ENCODE measurements at places on chromosomes 1 and 21.

GRCh38 chr1:171666114-171666769, 13.8 kb upstream of the MYOC start:
- no peak for DNase-seq

DNA sequence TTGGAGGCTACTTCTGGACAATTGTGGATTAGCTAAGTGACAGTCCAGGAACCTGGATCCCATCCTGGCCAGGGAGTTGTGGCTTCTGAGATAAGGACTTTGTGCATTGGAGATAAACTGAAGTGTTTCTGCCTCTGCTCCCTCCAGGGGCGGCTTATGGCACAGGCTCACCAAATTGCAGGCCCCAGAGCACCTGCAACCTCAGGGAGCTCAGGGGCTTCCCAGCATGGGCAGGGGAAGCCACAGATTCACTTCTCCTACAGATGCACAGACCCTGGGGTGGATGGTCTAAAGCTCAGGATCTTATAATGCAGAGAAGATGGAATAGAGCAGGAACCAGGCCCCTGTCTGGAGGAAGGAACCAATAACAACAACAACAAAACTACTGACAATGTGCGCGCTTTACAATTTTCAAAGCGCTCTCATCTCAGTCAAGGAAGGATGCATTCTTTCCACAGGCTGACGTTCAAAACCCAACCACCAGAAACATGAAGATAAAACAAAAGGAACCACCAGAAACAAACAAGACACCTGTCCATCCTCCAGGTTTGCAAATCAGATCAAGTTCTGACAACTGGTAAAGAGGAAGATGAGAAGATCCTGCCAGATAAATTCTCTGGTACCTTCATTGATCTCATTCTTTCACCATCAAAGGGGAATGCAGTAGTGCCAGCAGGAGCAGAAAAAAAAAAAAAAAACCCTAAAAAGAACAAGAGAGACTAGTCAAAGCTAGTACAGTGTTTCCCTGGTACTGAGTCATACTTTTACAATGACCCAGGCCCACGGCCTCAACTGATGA, 121.0 kb upstream of the IRF2BP2 start:
- DNase-seq, result no peak

DNA sequence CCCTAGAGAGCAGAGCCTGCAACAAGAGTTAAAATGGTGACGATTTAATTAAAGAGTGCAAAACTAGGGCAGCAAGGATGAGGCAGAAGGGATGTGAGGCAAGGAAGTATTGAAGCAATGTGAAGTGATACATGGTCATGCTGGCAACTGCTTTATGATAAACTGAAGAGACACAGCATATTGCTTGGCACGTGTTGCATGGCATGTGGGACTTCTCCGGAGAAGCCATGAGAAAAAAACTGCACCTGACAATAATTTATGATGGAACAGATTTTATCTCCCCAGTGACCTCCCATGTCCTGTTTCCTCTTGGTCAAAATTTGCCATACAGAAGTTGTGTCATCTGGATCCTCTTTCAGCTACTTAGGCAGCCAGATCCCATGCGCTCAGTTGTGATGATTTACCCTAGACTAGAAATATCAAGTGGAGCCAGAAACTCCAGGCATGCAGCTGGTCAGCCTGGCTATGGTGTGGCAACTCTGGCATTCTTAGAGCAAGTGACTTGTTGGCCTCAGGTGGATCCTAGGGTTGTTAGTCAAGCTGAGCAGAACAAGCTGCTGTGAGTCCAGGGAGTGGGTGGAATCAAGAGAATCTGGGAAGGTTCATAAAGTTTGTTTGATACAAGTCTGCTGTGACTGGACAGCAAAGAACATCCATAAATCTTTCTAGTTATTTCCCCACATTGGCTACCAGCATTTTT, 611.4 kb upstream of the USP24 start:
- no peak for DNase-seq

DNA sequence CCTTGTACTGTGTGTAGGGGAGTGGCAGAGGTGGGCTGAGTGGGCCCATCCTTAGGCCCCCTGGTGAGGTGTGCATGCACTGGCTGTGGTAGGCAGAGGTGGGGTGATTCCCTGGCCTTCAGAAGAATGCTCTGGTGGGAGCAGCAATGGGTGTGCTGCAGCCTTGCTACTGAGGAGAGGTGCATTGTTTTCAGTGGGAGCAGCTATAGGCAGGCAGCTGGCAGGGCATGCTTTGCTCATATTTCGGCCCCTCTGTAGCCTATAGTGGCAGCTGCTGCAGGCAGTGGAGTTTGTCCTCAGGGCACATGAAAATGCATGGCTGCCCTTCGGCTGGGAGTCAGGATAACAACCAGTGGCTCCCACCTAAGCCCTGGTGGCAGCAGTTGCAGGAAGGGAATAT, 10.1 kb upstream of the KCTD3 start:
- DNase-seq, result no peak

- DNase-seq, result no peak
Measured at GRCh38 chr1:203305809-203306088, 430 bp downstream of the BTG2 start.

DNA sequence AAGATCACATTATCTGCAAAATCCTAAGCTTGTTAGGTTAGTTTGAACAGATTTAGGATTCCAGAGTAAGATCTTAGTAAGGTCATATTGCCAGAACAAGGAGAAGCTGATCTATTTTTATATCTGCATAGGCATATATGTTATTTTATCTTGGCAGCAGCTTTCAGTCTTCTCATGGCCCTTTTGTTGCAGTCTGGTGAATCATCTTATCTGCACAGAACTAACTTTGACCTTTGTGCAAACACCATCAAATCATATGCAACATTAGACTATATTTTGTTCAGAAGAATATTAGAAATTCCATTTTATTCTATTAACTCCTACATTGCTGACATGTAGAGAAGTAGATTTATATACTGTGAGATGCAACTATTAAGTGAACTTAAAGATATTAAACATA, 107.3 kb downstream of the CLEC20A start:
- no peak for DNase-seq

GRCh38 chr21:32523463-32523862, 61.9 kb downstream of the TCP10L start:
- no peak for DNase-seq

GRCh38 chr1:101059945-101060542, 34.5 kb upstream of the DPH5 start:
- DNase-seq, result no peak

- no peak for DNase-seq
Measured at GRCh38 chr1:119906927-119907652, 10.8 kb upstream of the ADAM30 start.

GRCh38 chr1:14426854-14427253, 171.6 kb upstream of the KAZN start:
- peak; percentile 10 for DNase-seq

- DNase-seq, result peak; percentile 99
Measured at GRCh38 chr1:41416552-41417334, 55.5 kb downstream of the FOXO6 start.

DNA sequence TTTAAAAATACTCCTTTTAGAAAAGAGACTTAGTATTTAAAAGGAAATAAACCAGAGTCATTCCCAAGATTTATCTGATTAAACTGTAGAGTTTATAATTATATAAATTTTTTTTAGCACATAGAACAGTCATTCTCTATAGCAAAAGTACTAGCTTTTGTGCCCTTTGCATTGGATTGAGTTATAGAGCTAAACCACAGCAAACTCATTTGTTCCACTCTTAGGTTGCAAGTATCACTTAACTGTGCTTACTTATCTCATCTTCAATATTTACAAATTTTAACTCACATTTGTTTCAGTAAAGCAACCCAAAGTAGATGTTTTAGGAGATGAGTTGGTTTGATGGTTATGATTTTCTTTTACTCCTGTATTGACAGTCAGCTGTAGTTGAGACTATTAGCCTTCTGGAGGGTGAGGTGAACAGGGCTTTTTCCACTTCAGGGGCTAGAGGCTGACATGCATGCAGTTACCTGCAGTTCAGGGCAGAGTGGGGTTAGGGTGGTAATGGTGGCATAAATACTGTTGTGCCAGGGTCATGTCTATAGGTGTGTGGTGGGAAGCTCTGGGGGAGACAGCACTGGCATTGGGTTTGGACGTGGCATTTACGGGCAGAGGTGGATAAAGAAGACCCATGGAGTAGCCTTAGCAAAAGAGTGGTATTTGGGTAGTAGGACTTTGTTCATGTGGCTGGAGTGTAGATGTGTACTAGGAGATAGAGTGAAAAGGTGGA, 42.1 kb downstream of the DYRK1A start:
- no peak for DNase-seq

- no peak for DNase-seq
Measured at GRCh38 chr21:35509001-35509704, 460.1 kb upstream of the RUNX1 start.

DNA sequence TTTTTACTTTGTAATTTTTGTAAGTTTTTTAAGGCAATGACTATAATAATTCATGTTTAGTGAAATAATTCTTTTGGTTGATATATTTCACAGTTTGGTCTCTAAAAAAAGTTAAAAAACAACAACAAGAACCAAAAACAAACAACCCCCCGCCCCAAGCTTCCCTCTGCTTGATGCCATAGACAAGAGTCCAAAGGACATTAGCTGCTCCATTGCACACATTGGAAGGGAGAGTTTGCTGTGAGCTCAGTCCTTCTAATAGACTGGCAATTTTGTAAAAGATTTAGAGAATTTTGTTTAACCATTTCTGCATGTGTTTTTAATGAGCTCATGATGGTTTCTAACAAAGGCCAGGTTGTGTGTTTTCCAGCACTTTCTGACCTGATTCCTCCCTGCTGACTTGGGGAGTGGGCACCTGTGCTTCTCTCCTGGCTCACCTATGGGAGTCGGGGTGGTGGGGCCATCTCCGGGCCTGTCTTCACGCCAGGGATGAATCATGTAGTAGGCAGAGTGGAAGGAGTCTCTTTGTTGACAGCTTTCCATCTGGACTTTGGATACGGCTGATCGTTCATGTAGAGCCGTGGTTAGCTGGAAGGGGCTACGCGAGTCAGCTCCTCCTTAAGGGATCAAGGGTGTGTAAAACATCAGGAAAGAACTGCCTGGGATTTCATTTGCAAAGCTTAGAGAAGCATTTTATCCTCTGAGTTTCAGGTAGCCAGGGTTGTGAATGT, 14.1 kb downstream of the ZBTB18 start:
- DNase-seq, result no peak

GRCh38 chr21:35478161-35479064, 429.3 kb upstream of the RUNX1 start:
- DNase-seq, result no peak

DNA sequence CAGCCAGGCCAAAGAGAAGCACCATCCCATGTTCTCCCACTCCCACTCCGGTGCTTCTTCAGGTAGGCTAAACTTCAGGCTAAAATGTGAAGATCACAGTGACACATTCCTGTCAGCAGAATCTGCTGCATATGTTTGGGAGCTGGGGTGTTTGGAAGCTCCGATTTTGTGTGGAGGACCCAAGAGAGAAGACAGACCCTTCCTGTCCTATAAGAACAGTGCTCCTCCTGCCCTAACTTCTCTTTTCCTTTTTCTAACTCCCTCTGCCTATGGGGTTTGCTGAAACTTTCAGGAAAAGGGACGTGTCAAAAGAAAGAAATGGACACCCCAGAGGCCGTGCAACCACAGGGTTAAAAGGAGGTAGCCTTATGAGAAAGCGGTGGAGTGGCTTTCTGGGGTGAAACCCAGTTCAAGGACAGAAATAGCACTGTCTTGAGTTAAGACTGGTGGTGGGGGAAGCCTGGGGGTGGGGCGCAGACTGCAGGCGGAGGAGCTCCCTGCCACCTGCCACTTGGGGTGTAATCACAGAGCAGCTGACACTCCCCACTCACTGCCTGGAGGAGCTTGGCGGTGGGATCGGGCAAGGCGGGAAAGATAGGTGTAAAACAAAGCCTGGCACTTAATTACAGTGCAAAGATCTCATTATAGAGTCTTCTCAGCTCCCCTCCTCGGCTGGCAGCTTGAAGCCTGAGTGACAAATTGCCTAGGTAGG, 645 bp upstream of the TLR5 start:
- DNase-seq, result no peak

- peak; percentile 84 for DNase-seq
Measured at GRCh38 chr21:39788383-39788782, 43.4 kb downstream of the IGSF5 start.

GRCh38 chr1:209850342-209850979, 22.7 kb downstream of the UTP25 start:
- no peak for DNase-seq

- DNase-seq, result no peak
Measured at GRCh38 chr1:236685205-236685916, 938 bp upstream of the ACTN2 start.

- DNase-seq, result peak; percentile 35
Measured at GRCh38 chr1:55702064-55702463, 486.9 kb upstream of the USP24 start.

- no peak for DNase-seq
Measured at GRCh38 chr21:34570313-34570712, 44.6 kb downstream of the RCAN1 start.

GRCh38 chr21:43190951-43191350, 22.1 kb downstream of the CRYAA start:
- no peak for DNase-seq

- no peak for DNase-seq
Measured at GRCh38 chr1:172991674-172992400, 58.9 kb downstream of the TNFSF18 start.

DNA sequence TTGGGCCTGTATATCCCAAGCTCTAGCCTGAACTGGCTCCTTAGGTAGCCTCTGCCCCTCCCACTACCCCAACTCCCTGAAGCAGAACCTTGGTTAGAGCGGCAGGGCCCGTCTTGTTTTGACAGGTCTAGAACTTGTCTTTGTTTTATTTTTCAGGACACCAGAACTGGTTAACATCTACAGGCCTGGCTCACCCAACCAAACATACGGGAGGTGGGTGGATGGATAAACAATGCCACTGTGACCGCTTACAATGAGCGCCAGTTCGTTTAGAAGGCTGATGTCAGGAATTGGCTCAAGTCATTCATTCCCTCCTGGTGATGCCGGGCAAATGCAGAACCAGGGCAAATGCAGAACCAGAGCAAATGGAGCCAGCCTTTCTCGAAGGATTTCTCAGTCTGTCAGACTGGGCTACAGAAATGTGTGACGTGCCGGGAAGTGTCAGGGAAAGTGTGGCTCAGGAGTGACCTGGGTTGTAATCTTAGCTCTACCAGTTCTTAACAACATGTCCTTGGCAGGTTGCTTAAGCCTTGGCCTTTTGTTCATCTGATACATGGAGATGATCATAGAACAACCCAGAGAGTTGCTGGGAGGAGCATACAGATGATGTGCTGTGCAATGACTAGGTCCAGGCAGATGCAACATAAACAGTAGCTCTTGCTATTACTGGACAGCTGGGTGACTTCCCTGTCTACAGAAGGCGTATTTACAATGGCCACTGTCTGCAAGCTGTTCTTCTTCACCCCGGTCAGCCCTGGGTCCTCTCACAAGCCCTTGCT, 30.5 kb upstream of the BTG2 start:
- no peak for DNase-seq

GRCh38 chr1:66981679-66982078, 56.9 kb downstream of the MIER1 start:
- DNase-seq, result peak; percentile 59

GRCh38 chr1:56225964-56226815, 353.2 kb downstream of the PLPP3 start:
- DNase-seq, result no peak

GRCh38 chr1:185862235-185862634, 128.0 kb downstream of the HMCN1 start:
- no peak for DNase-seq

Data from NCI-H2029 (cell line).